ENCODE measurements at places on chromosomes 5 and 9.
A peak's percentile ranks its signal among the peaks of the same experiment; 100 is the strongest.

DNA sequence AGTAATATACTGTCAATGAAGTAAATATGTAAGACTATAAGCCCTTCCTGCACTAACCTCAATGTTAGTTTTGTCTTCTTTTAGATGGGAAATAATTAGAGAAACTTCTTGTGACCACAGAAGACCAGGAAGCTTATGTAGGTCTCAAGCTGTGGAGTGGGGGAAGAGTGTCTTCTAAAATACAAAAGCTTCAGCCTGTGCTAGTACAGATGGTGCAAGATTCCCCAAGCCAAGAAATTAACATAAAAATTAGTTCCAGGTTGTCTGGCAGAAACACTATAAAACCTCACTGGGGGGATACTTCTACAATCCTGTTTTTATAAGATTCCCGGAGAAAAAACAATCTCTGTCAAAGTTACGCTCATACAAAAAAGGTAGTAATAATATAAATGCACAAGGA, 103.6 kb downstream of the FNBP1 start:
- DNase-seq, result no peak

DNA sequence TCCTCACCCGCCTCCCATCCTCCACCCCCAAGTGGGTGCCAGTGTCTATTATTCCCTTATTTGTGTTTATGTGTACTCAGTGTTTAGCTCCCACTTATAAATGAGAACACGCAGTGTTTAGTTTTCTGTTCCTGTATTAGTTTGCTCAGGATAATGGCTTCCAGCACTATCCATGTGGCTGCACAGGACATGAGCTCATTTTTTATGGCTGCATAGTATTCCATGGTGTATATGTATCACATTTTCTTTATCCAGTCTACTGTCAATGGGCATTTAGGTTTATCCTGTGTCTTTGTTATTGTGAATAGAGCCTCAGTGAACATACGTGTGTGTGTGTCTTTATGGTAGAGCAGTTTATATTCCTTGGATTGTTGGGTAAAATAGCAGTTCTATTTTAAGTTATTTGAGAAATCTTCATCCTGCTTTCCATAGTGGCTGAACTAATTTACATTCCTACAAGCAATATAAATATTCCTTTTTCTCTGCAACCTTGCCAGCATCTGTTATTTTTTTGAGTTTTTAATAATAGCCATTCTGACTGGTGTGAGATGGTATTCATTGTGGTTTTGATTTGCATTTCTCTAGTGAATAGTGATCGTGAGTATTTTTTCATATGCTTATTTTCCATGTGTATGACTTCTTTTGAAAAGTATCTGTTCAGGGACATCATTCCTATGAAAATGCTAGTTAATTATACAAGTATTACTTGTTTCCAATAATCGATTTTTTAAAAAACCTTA, 164.0 kb upstream of the CCDC152 start:
- no peak for DNase-seq

GRCh38 chr5:119287547-119288111, 68.2 kb upstream of the TNFAIP8 start:
- DNase-seq, result no peak

DNA sequence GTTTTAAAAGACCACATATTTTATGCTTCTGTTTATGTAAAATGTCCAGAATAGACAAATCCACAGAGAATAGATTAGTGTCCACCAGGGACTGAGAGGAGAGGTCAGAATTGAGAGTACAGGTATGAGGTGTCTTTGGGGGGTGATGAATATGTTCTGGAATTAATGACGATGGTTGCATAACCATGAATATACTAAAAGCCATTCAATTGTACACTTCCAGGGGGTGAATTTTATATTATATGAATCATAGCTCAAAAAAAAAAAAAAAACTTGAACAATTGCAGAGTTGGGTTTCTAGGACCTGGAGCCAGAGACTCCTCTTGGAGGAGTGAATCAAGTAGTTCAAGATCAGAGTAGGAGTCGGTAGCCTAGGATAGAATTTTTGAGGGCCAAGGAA, 57.8 kb upstream of the RUSC2 start:
- DNase-seq, result no peak

DNA sequence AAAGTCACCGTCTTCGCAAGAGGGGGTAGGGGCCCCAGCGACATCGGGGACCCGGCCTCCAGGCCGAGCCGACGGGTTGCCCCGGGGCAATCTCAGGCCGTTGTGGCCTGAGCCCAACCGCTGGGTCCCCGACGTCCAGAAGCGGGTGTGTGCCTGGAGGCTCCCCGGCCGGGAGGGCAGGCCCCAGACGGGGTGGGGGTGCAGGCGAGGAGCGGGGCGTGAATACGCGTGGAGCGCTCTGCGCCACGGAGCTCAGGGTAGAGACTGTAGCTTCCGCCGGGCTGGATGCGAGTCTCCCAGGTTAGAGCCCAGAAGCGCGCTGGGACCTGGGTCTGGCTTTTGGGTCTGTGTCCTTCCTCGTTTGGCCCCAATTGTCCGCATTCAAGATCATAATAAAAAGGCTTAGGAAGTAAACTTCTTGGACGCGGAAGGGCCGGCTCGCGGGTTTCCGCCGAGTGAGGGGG, 3.5 kb downstream of the BARX1 start:
- DNase-seq, result peak; percentile 26
